ENCODE measurements at places on chromosomes 7 and 10.
A peak's percentile ranks its signal among the peaks of the same experiment; 100 is the strongest.

DNA sequence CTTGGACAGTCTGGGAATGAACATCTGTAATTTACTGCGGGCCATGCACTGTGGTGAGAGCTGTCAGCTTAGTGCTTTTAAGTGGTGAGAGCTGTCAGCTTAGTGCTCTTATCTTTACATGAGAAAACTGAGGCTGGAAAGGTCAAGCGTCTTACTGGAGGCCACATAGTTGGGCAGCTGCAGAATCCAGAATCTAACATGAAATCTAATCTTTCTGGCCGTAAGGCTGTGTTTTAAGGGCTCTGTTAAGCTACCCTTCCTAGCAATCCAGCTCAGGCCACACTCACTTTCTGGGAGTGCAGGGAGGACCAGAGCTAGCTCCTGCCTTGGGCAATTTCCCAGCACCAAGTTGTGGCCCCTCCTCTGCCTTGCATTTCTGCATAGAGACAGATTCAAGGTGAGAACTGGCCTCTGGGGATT is 70.2 kb downstream of the SORCS3 start:
- no peak for DNase-seq

GRCh38 chr10:124043310-124044142 is 49.9 kb downstream of the CHST15 start:
- no peak for DNase-seq

- DNase-seq = no peak
These were observed 49.4 kb downstream of the HTRA1 start for GRCh38 chr10:122510736-122511135.

- no peak for DNase-seq
These were observed 15.5 kb downstream of the NPS start for GRCh38 chr10:127564644-127565043.

GRCh38 chr10:19154375-19154774 is 105.8 kb downstream of the MALRD1 start:
- DNase-seq = no peak

DNA sequence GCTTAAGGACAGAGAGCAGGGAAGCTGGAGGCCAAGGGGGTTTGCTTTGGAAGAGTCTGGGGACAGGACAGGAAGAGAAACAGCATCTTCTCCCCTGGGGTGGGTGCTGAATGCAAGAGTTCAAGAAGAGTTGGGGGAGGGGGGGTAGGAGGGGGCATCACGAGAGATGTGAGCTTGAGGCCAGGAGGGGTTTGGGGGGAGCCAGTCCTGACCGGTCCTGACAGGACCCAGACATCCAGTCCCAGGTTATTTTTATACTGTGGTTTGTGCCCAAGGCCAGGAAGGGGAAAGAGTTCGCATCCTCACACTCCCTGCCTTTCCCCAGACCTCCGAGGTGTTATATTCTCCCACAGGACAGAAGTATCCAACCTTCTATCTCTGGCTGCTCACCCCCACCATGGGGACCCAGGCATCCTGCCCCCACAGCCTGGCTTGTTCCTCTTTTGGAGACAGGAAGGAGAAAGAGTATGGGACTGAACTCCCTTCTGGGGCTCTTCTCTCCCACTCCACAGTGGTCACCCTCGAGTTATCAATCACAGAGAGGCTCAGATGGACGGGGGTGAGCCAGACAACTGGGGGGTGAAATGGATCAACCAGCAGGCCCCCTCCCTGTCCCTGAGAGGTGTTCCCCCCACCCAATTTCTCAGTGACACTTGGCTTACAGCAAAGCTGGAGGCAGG is 2.8 kb downstream of the TSC22D4 start:
- no peak for DNase-seq

- no peak for DNase-seq
These were observed 375.8 kb upstream of the NFE2L3 start for GRCh38 chr7:25775999-25776743.

- no peak for DNase-seq
These were observed 173.9 kb downstream of the USP6NL start for GRCh38 chr10:11437391-11438142.

- no peak for DNase-seq
These were observed 279.7 kb downstream of the ARHGAP12 start for GRCh38 chr10:31648966-31649365.

GRCh38 chr7:141674171-141674671 is 27.7 kb downstream of the DENND11 start:
- DNase-seq = peak; percentile 85

Data from retina (tissue), 1 donor.